Aorta (tissue), 5 donors: ENCODE measurements at places on chromosomes 13 and 19. TPM values are rescaled to one million over a fixed set of nuclear protein-coding genes. Genes with fewer than 3 reads are reported as not detected.

GRCh38 chr13:71242201-71242600 is 624.8 kb downstream of the DACH1 start:
- DNase-seq, result no peak

- no peak for DNase-seq
Observed at GRCh38 chr19:49705919-49706318, 15.0 kb downstream of the CPT1C start.

GRCh38 chr13:32428581-32429432 is 877 bp upstream of the N4BP2L1 start:
- no peak for DNase-seq

Gene PCP2
- total RNA-seq, result not detected

Gene ZNF471
- total RNA-seq, result 11.0 TPM

DNA sequence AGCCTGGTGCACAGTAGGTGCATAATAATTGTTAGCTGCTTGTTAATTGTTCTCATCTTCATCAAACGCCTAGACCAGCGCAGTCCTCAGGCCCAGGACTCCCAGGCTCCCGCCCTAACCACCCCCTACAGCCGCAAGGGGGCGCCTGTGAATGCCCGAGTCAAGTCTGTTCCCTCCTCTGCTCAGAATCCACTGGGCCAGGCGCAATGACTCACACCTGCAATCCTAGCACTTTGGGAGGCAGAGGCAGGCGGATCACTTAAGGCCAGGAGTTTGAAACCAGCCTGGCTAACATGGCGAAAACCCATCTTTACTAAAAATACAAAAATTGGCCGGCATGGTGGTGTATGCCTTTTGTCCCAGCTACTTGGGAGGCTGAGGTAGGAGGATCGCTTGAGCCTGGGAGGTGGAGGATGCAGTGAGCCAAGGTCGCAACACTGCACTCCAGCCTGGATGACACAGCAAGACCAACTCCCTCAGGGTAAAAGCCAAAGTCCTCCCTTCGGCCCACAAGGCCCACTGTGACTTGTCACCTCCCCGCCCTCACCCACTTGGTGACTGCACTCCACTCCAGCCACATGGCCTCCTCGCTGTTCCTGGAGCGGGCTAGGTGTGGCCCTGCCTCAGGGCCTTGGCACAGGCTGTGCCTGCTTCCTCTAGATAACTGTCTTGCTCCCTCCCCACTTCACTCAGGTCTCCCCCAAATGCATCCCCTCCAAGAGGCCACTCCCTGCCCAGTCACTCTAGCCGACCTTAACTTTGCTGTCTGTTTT is 9.1 kb downstream of the ZNF653 start:
- peak; percentile 82 for DNase-seq

DNA sequence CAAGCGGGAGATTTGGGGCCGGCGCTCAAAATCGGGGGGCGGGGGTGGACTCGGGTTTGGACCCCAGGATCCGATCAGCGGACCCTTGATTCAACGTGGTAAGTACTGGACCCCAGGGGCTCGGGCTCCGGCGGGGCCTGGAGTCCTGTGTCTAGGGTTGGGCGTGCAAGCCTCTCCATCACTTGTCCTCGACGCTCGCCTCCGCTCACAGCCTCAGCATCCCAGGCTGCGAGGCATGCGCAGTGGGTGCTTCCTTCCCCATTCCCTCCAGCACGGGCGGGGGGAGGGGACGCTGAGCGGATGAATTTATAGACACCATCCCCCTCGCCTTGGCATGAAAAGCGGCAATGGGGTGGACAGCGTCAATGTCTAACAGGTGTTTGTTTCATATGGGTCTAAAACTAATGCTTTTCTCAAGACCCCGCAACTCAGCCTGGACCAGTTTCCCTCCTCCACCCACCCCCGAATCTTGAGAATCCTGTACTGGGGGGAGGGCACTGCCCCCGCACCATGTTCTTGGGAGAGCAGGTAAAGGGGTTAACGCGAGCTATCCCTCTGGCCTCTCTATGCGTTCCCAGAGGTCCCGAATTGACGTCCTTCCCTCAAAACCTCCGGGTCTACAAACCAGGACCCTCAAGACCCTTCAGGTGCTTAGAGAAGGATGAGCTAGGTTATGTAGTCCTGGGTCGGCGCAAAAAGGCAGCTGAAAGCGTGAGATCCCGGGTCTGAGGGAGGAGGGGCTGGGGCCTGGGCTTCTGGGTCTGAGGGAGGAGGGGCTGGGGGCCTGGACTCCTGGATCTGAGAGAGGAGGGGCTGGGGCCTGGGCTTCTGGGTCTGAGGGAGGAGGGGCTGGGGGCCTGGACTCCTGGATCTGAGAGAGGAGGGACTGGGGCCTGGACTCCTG is 579 bp downstream of the CPT1C start:
- peak; percentile 84 for DNase-seq

Gene IGFL2
- not detected for total RNA-seq

DNA sequence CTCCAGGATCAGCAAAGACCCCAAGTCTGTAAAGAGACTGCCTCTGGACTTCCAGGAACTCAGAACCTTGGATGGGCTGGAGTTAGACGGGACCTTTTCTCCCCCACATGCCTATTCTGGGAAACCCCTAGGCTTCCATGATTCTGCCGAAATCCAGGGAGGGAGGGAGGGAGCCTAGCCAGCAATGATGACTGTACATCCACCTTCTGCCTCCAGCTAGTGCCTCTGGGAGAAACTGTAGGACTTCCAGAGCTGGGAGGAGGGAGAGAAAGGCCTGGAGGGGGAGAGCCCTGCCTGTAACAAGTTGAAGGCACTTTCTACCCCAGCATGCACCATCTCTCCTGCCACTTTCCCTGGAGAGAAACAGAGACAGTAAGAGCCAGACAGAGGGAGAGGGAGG is 6.0 kb upstream of the HAS1 start:
- no peak for DNase-seq

Gene GNG7
- 2.4 TPM for total RNA-seq

DNA sequence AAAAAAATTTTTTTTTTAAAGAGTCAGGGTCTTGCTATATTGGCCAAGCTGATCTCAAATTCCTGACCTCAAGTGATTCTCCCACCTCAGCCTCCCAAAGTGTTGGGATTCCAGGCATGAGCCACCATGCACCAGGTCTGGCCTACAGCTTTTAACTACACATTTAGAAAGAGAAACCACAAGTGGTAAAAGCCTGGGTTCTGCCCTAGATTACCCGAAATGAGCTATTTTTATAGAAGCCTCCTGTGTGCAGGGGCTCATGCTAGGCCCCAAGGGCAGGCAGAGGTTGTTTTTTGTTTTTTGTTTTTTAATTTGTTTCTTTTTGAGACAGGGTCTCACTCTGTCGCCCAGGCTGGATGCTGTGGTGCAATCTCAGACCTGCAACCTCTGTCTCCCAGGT is 14.0 kb upstream of the MYADM start:
- no peak for DNase-seq

Gene RFPL4A
- total RNA-seq, result not detected

GRCh38 chr13:31394506-31394905 is 194.7 kb downstream of the B3GLCT start:
- no peak for DNase-seq

GRCh38 chr19:13640611-13641010 is 123.7 kb upstream of the MRI1 start:
- DNase-seq, result no peak

Gene PTPRH
- 0.29 TPM for total RNA-seq

Gene CYP2S1
- 1.7 TPM for total RNA-seq

DNA sequence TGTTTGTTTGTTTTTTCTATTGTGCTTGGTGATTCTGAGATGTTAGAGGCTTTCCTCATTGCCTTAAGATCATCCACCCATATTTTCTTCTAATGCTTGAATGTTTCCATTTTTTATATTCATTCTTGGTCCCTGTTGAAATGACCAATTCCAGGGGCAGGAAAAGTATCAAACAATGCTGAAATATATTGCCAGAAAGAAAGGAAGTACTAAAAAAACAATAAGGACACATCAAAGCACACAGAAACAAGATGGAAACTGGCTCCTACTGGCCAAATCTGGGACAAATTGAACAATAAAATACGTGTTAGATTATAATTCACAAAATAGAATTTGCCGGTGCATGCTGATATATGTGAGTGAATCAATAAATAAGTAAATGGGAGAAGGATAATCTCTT is 23.9 kb downstream of the ZDHHC20 start:
- no peak for DNase-seq

Gene FFAR2
- total RNA-seq, result 1.2 TPM

Gene CGB1
- not detected for total RNA-seq

DNA sequence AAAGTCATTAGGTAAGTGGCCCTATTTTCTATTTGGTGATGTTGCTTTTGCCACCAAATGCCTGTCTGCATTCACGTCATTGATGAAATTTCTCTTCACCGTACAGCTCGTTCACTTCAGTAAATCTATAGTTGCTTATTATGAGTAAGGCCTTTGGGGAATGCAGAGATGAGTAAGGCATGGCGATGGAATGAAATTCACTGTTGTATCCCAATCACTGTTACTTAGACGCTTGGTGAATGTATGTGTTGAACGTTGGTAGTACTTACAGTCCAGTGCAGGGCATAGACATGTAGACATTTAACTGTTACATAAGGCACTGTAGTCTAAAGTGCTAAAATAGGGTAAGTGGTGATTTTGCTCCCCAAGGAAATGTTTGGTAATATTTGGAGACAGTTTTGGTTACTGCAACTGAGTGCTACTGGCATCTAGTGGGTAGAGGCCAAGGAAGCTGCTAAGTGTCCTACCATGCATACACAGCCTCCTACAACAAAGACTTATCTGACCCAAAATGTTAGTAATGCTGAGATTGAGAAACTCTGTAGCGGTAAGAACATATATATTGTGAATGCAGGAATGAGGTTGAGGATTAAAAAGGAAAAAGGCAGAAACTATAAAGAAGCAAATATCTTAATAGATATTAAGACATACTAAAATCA is 5.8 kb downstream of the AKAP11 start:
- no peak for DNase-seq

- no peak for DNase-seq
Observed at GRCh38 chr13:26255115-26255514, 1.2 kb downstream of the CDK8 start.

Gene ZNF574
- 10.3 TPM for total RNA-seq

Gene NANOS2
- total RNA-seq, result not detected

DNA sequence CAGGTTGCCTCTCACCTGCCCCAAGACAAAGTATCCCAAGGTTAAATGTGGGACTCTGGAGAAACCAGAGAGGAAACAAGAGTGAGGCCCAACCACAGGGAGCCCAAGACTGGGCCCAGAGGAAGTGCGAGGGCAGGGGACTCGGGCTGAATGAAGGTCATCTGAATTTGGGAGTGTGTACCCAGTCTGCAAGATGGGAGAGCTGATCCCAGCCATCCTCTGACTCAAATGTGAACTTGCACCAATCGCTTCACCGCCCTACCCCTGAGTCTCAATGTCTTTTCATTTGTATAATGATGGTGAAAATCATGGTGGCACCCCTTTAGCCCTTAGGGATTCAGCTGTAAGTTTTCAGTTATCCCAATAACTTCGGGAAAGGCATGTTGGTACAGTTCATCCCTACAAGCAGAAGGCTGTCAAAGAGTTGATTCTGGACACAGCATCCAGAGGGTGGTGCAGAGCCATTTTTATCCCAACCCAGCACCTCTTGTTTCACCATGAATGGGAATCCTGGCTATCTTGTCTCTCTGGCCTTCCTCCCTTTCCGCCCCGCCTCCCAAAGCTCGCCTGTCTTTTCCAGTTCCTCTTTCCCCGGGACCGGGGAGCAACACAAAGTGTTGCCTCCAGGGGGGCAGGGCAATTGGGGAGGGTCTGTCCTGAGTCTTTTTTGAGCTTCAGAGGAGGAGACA is 123.4 kb downstream of the NUFIP1 start:
- no peak for DNase-seq
